Activated CD4-positive, alpha-beta T cell treated with anti-CD3 and anti-CD28 coated beads, Interleukin-2, amount 10 ng/mL, durations not matched to agents 7 days and 5 days (primary cell): ENCODE measurements at places on chromosomes 11 and 22. TPM values are rescaled to one million over a fixed set of nuclear protein-coding genes. Genes with fewer than 3 reads are reported as not detected.

- no peak overlapping the region for H3K27ac ChIP-seq
- no peak overlapping the region for H3K4me3 ChIP-seq
- peaks cover 12% of the 10 kb centered on the region for H3K27me3 ChIP-seq
- no peak for DNase-seq
Observed at GRCh38 chr22:47474895-47475294, 712.4 kb downstream of the TBC1D22A start.

The MMP1 gene
- total RNA-seq = not detected

GRCh38 chr11:78954261-78954660 lies 379.6 kb upstream of the NARS2 start:
- no peak for DNase-seq
- no peak overlapping the region for H3K4me3 ChIP-seq
- no peak overlapping the region for H3K27ac ChIP-seq
- no peaks in the 10 kb centered on the region for H3K4me1 ChIP-seq
- H3K36me3 ChIP-seq = no peaks in the 10 kb centered on the region

GRCh38 chr11:43561832-43562231 lies 118.7 kb upstream of the HSD17B12 start:
- H3K36me3 ChIP-seq = no peaks in the 10 kb centered on the region
- DNase-seq = no peak
- H3K4me1 ChIP-seq = no peaks in the 10 kb centered on the region
- no peak overlapping the region for H3K4me3 ChIP-seq
- H3K27me3 ChIP-seq = peaks cover 29% of the 10 kb centered on the region

The CABP4 gene
- 2.6 TPM for total RNA-seq

DNA sequence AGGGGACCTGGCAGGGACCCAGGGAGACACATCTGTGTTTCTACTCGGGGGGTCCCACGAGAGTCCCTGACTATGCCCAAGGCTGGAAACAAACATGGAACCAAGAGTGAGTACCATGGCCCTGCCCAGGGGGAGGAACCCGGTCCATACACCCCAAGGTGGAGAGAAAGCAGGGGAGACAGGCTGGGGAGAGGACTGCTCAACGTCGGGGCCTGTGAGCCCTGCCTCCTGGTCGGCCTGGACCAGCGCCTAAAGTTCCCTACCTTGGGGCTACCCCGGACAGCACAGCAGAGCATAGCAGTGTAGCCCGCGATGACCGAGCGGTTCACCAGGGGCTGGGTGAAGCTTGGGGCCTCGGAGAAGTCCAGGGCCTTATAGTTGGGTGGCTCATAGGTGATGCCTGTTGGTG lies 20.2 kb downstream of the MYBPC3 start:
- H3K27ac ChIP-seq = no peak overlapping the region
- peaks cover 14% of the 10 kb centered on the region for H3K36me3 ChIP-seq
- no peak for DNase-seq
